ENCODE measurements at places on chromosomes 12 and 14.
A peak's percentile ranks its signal among the peaks of the same experiment; 100 is the strongest.

- H3K27ac ChIP-seq, result no peak overlapping the region
- H3K27me3 ChIP-seq, result peaks cover 39% of the 10 kb centered on the region
- H3K36me3 ChIP-seq, result no peaks in the 10 kb centered on the region
Measured at GRCh38 chr12:7869137-7869536, 3.6 kb downstream of the SLC2A14 start.

DNA sequence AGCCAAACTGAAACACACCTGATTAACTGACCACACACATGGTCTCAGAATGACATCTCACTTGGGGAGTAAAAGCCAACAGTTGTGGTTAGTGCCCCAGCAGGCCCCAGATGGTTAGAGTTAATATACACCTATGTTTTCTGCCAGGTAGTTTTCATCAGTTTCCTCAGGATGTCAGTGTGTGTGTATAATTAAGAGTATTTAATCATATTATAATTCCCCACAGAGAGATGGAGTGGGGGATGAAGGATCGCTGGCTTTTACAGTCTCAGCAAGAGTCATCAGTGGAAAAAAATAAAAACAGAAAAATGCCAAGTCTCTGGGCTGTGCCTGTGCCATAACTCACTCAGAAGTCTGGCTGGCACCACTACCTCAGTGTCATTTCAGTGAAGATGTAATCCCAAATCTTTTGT lies 412.5 kb downstream of the ZFP36L1 start:
- DNase-seq, result no peak
- peak overlapping the region; percentile 5 for H3K27ac ChIP-seq
- no peaks in the 10 kb centered on the region for H3K36me3 ChIP-seq

GRCh38 chr12:55642669-55643068 lies 6.0 kb downstream of the OR10P1 start:
- DNase-seq, result no peak
- no peak overlapping the region for H3K4me3 ChIP-seq
- H3K36me3 ChIP-seq, result no peaks in the 10 kb centered on the region
- no peak overlapping the region for H3K27ac ChIP-seq
- H3K27me3 ChIP-seq, result no peaks in the 10 kb centered on the region
- H3K4me1 ChIP-seq, result peaks cover 3% of the 10 kb centered on the region

GRCh38 chr12:109883461-109883860 lies 3.1 kb upstream of the GLTP start:
- no peaks in the 10 kb centered on the region for H3K27me3 ChIP-seq
- DNase-seq, result no peak
- no peaks in the 10 kb centered on the region for H3K36me3 ChIP-seq
- no peak overlapping the region for H3K27ac ChIP-seq

DNA sequence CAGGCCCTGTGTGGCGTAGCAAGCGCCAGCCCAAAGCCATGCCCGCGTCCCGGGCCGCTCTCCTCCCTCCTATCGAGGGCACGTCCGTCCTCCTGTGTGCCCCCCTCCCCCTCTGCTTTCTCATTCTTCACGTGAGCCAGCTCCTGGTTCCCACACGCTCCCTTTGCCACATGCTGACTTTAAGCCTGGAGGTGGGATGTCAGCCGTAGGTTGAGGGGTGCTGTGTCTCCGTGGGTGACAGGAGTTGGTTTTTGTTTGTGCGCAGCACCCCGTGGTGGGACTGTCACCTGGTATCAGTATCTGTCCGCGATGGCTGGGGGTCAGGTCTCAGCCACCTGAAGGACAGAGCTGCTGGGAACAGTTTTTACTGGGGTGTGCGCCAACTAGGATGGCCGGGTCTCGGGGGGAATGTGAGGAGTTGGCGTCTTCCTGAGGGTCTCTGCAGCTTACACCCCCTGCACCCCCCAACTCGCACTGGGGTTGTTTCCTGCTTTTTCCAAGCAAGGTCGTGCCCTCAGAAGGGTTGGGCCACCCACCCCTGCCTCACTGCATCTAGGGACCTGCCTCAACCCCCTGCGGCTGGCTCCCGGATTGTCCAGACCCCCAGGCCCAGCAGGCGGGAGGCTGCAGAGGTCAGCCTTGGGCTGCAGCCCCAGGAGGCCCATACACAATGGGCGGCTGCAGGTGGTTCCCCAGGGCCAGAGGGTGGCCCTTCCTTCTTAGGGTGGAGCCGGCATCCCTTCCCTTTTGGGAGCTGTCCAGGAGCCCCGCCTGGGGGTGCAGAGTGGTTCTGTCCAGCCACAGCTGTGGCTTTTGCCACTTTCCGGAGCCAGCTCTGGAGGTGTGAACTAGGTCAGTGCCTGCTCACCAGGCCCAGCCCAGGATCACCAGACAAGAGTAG lies 7.3 kb downstream of the ULK1 start:
- peak overlapping the region; percentile 4 for H3K4me3 ChIP-seq
- no peaks in the 10 kb centered on the region for H3K27me3 ChIP-seq
- peaks cover 26% of the 10 kb centered on the region for H3K36me3 ChIP-seq

- no peaks in the 10 kb centered on the region for H3K36me3 ChIP-seq
- peaks cover 69% of the 10 kb centered on the region for H3K4me1 ChIP-seq
- H3K27ac ChIP-seq, result no peak overlapping the region
- no peak overlapping the region for H3K4me3 ChIP-seq
- DNase-seq, result no peak
- no peaks in the 10 kb centered on the region for H3K27me3 ChIP-seq
Measured at GRCh38 chr14:55332654-55333570, 61.7 kb downstream of the FBXO34 start.

DNA sequence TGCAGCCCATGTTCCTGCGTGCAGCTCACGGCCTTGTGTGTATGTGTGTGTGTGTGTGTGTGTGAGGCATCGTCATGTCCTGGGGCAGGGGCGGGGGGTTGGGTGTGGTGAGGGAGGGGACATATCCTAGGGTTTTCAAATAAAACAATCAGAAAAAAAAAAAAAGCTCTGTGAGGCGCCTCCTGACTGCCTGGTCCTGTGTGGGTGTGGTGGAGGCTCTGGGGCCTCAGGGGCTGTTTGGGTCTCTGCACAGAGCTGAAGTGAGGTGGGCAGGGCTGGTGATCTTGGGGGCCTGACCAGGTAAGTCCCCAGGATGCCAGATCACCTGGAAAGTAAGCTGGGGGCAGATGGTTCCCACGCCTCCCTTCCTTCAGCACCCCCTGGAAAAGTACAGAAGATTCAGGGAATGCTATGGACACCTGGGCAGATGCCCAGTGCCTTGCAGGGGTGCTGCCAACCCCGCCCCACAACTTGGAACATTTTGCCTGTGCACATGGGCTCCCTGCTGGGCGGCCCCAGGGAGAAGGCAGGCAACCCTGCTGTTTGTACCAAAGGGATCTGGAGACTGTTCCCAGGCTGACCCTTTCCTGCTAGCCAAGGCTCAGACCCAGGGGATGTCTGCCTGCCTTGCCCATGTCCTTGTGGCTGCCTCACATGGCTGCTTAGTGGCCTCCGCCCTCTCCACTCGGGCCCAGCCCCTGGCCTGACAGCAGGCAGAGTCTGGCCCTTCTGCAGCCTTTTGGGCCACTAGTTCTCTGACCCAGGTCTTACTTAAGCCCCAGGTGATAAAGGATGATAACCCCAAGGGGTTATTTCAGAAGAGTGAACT lies 28.8 kb downstream of the CLSTN3 start:
- H3K4me1 ChIP-seq, result peaks cover 4% of the 10 kb centered on the region
- no peak overlapping the region for H3K27ac ChIP-seq
- H3K36me3 ChIP-seq, result peaks cover 6% of the 10 kb centered on the region

DNA sequence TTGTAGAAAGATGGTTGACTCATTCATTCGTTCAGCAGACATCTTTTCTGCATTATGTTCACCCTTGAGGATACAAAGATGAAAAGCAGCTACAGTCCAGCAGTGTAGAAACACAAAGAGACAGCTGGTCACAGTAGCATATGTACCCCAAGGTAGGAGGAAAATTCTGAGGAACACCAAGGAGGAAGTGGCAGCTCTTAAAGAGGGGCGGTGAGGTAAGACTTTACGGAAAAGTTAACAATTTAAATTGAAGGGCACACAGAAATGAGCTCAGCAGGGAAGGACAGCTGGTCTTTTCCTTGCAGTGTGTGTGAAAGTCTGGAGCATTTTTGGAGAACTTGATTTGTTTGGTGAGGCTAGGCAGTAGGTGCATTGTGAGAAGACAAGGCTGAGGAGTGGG lies 3.5 kb downstream of the SLC35E3 start:
- no peak for DNase-seq
- H3K36me3 ChIP-seq, result peaks cover 34% of the 10 kb centered on the region
- no peak overlapping the region for H3K4me3 ChIP-seq
- no peak overlapping the region for H3K27ac ChIP-seq

DNA sequence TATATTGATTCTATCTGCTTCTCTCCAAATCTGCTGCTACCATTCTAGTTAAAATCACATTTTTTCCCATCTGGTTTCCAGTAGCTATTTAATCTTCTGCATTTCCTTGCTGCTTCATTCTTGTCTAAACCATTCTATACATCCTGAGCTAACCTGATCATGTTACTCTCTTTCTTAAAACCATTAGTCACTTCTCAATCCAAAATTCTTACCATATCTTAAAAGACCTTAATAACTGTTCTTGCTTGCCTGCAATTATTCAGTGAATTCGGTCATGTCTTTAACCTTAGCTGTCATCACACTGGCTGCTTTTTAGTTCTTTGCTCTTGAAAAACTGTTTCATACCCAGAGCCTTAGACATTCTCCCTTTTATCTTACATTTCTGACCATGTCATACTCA lies 56.4 kb upstream of the PZP start:
- H3K4me3 ChIP-seq, result no peak overlapping the region
- H3K4me1 ChIP-seq, result no peaks in the 10 kb centered on the region
- H3K27ac ChIP-seq, result no peak overlapping the region
- no peaks in the 10 kb centered on the region for H3K36me3 ChIP-seq
- DNase-seq, result no peak

DNA sequence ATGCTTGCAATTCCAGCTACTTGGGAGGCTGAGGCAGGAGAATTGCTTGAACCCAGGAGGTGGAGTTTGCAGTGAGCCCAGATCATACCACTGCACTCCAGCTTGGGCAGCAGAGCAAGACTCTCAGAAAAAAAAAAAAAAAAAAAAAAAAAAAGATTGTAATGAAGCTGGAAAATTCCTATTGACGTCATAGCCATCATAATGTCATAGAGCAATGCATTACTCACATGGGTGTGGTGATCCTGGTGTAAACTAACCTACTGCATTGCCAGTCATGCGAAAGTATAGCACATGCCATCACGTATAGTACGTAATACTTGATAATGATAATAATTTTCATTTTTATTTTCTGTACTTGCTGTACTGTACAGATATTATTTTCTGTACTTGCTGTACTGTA lies 42.7 kb upstream of the NID2 start:
- H3K27me3 ChIP-seq, result no peaks in the 10 kb centered on the region
- H3K36me3 ChIP-seq, result no peaks in the 10 kb centered on the region
- no peak overlapping the region for H3K4me3 ChIP-seq

DNA sequence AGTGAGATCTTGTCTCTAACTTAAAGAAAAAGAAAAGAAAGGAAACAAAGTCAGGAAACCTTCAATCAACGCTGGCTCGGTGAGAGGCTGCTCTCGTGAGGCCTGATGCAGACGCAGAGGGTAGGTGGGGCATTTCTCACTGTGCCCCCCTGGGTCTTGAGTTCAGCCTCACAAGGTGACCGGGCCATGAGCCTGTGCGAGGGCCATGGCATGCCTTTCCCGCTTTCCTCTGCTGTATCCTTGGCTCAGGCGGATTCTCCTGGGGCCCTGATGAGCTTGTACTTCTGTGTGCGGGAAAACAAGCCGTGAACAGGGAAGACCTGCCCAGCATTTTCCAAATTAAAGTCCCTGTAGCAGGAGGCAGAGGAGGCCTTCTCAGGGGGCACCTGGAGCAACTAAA lies 20.2 kb downstream of the ADGRD1 start:
- peaks cover 72% of the 10 kb centered on the region for H3K36me3 ChIP-seq
- DNase-seq, result no peak
- no peaks in the 10 kb centered on the region for H3K27me3 ChIP-seq
- H3K4me3 ChIP-seq, result no peak overlapping the region
- no peak overlapping the region for H3K27ac ChIP-seq
